ENCODE measurements at places on chromosomes 16 and 17.

DNA sequence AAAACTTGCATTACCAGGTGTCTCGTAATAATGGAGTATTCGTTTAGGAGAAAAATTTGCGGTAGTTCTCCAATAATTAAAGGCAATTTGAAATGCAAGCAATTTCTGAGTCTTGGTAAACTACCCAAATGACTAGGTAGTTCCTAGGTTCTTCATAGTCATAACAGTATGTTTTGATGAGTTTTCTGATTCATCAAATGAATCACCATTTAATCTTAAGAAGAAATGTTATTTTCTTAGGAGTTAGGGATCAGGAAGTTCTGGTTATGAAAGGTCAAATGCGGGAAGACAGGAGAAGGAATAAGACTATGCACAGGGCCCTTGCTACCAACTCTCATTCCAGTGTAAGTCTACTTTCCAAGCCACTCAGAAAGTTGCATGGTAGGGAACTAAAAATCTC lies 221.5 kb upstream of the SOX9 start:
- DNase-seq, result no peak

DNA sequence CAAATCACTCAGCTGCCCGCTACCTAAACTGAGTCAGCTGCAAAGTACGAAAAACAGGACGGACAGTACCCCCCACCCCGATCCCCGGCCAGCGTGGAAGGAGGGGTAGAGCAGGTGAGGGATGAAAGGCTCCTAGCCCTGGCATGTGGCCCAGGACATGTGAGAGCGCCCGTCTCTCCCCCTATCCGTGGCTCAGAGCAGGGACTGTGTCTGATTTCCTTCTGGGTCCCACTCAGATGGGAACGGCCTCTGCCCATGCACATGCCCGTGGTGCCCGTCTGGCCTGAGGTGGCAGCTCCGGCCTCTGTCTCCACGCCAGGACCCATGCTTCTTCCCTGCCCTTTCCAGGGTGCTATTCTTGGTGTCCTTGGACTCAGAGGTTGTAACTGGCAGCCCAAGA lies 30.2 kb upstream of the RASD1 start:
- no peak for DNase-seq

DNA sequence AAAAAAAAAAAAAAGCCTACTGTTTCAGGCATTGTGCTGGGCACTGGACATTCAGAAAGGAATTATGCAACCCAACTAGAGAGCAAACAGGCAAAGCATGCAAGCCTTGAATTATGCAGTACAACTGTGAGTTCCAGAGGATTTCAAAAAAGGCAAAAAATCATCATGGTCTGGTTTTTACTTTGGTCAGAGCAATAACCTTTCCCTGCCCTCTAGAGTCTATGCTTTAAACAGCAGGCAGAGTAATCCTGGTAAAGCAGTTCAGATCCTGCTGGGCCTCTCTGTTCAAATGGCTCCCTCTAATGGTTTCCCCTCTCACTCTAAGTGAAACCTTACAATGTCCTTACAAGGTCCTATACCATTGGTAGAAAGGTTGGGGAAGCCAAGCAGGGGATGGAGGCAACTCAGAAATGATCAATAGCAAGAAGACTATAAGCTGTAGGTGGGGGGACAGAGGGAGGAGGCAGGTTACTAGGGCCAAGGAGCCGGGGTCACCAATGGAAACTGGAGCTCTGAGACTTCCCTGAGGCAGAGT lies 4.6 kb upstream of the TAF15 start:
- DNase-seq, result peak; percentile 57

GRCh38 chr17:15091825-15092224 lies 173.3 kb downstream of the PMP22 start:
- DNase-seq, result no peak

DNA sequence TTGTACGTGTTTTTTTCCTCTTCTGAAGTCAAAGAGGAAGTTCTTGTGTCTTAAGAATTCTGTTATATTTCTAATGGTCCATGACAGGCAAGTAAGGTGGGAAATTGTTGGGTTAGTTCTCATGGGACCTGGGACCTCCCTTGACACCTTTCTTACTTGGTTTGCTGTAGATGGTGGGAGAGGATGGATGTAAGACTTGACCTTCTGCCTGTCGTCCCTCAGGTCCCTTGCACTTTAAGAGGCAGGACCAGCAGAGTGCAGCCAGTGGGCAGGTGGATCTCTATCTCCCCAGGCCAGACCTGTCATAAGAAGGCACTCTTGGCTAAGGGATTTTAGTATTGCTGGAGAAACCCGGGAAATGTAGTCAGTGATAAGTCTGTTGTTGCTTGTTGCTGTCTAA lies 12.1 kb downstream of the HAPSTR1 start:
- DNase-seq, result no peak

DNA sequence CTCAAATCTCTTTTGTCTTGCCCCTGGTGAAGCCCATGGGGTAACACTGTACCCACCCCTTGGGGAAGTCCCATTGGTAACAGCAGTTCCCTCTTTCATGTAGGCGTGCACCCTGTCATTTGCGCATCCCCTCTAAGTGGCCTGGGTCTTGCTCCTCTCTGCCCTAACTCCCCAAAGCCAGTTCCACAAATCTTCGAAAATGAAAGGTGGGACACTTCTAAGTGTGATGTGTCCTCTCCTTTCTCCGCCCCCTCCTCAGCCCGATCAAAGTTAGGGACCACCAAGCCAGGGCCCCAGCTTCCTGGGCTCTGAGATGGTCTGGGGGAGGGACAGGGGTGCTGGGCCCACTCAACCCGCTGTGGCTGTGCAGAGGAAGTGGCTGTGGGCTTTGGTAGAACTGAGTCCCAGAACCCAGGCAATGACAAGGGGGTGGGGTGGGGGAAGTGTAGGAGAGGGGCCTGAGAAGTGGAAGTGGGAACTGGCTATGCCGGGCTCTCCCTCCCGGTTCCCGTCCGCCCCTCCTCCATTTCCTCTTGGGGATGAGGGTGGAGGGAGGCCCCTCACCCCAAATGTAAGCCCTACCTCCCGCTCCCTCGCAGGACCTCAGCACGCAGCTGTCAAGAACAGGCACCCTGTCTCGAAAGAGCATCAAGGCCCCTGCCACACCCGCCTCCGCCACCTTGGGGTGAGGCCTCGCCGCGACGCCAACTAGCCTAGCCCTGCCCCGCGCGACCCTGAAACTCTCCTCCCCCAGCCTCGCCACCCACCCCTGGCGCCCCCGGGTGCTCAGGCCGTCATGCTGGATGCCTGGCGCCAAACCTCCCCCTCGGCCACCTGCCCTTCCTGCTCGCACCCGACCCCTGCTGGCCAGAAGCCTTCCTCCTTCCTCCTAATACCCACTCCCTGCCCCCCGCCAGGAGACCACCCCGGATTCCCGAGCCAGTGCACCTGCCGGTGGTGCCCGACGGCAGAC lies 8.7 kb downstream of the ABI3 start:
- DNase-seq, result peak; percentile 69
